ENCODE measurements at places on chromosomes 2 and 18.
A peak's percentile ranks its signal among the peaks of the same experiment; 100 is the strongest.

DNA sequence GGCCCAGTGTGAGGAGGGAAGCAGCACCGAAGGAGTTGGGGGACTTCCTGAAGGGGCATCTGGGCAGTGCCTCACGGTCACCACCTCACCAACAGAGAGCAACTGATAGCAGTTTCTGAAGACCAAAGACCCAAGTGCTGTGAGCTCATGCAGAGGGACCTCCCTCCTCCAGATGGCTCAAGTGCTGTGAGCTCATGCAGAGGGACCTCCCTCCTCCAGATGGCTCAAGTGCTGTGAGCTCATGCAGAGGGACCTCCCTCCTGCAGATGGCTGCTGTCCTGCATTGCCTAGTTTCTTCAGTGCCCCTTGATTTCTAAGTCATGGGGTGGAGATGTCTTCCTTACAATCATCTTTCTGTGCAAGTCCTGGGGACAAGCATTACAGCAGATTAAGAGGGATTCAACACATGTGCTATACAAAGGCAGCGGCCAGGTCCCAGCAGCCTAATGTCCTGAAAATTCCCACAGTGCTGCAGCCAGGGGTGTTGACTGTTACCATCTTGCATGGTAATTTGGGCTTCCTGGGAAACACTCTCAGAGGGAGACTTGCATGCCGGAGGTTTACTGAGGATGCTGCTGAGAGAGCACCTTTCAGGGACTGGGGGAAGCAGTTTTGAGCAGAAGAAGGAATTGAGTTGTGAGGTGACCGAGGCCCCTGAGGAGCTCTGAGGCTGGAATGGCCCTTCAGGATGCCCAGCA is 409.3 kb downstream of the GALR1 start:
- DNase-seq = peak; percentile 10

DNA sequence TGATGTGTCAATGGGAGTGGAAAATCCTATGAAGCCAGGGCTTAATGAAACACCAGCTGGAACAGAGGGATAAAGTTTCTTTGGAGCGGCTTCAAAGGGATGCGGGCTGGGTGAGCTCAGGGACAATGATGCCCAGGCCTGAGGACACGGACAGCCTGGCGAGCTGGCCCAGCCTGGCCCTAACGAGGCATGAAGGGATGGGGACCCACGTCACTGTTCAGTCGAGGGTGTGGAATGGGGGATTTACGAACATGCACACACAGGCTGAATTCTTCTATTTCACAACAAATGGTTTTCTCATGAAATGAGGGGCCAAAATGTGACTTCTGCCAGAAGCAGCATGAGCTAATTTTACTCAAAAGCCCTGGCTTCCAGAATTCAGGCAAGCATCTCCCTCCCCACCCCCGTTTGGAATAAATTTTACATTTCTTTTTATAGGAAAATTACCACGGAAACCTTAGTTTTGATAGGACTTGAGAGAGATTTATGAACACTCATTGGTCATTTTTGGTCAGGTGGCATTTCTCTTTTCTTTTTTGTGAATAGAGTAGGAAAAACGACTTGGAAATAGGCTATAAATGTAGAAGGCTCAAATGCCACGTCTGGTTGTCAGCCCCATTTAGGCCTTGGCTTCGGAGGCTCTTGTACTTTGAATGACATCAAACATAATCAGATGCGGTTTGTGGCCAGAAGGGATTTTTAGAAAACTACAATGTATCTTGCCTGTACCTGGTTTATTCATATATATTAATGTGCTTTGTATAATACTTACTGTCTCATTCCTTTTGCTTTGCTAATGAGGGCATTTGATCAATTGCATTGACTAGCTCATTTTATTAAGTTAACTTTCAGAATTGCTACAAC is 893.8 kb upstream of the CELF4 start:
- DNase-seq = no peak

DNA sequence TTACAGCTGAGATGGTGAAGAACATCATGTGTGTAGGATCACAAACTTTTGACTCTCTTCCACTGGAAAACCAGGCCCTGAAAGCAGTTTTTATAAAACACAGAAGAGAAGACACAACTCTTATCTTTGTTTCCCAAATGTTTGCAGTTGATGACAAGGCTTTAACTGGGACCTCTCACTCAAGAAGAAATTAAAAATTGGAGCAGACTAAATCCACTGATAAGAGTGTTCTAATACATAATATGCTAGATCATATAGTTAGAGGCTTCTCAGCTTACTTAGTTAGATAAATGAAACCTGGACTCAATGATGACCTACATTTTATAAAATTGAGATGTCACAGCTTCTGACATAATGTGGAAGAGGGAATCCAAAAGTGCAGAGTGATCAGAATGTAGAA is 158.3 kb upstream of the WDSUB1 start:
- no peak for DNase-seq

DNA sequence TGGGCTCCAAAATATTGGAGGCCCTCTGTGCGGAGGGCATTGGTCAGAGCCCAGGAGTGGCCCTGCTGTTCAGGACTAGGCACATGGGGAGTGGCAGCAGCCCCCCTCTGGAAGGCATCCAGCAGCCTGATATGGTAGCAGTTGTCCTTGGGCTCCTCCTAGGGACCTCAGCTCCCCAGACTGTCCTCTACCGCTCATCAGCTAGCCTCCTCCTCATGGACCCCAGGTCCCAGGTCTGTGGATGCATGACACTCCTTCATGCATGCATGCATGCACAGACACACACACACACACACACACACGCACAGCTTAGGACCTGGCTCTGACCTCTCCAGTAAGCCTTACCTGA is 15.4 kb upstream of the ATP6V1B1 start:
- DNase-seq = no peak

- no peak for DNase-seq
Observed at GRCh38 chr2:214740867-214741395, 68.6 kb downstream of the BARD1 start.

GRCh38 chr2:240604291-240604938 is 17.9 kb downstream of the CAPN10 start:
- no peak for DNase-seq

DNA sequence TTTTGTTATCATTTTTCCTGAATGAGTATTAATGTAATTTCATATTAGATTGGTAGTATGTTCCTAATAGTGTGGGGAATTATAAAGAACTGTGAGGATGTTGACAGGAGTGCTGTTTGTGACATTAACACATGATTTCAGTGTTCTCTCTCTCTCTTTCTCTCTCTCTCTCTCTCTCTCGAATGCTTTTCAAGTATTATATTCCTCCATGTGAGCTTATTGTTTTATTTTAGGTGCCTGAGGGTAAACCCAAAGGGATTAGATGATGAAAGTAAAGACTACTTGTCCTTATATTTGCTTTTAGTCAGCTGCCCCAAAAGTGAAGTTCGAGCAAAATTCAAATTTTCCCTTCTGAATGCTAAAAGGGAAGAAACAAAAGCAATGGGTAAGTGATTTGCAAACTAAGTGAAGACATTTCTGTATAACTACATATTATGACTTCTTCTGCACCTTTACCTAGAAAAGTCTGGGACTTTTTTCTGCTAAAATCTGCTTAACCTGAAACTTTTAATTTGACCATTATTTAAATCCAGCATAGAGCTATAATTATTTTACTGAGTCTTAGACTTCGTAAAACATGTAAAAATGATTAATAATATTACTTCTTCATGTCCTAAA is 49.2 kb downstream of the SPOPL start:
- no peak for DNase-seq

DNA sequence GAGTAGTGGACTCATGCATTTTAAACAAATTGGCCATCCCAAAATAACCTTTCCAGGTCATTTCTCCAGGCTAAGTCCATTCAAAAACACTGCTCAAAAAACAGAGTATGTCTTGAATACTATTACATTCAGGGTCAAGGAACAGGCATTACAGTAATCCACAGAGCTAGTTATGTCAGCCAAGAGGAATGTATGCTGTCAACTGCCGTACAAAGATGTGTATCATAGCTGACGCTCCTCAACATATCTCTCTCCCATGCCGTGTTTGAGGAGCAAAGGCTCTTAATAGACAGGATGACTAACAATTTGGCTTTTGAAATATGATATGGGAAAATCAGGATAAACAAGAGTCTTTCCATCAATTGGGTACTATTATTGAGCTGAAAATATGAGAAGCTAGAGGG is 68.8 kb upstream of the KCTD1 start:
- DNase-seq = no peak

- no peak for DNase-seq
Observed at GRCh38 chr2:118858485-118859156, 11.2 kb upstream of the EN1 start.

DNA sequence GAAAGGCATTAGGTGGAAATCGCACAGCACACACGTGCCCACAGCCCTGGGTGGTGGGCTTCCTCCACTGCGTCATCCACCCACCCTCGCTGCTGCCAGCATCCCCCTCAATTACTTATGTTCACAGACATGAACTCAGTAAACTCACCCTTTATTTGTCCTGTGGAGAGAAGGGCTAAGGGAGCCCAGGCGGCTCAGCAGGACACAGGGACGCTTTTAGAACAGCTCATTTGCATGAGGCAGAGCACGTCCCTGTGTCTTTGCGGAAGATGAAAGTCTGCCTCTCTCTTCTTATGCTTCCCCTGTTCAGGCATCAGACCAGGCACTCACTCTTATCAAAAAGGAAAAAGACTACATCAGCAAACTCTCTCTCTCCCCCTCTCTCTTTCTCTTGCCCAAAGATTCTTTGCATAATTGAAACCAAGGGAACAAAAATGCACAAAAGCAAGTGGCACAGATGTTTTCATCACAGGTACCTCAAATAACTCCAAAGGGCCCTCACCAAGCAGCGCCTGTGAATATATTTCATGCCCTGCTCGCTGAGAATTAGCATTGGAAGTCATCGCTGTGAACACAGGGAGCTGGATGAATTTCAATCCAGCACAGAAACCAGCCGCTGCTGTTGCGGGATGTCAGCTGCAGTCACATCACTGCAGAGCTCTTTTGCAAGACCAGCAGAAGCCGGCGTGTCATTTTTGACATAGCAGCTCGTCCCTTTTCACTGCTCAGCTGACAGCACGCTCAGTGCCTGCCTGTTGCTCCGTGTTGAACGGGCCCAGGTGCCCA is 376.3 kb upstream of the MYT1L start:
- DNase-seq = no peak

DNA sequence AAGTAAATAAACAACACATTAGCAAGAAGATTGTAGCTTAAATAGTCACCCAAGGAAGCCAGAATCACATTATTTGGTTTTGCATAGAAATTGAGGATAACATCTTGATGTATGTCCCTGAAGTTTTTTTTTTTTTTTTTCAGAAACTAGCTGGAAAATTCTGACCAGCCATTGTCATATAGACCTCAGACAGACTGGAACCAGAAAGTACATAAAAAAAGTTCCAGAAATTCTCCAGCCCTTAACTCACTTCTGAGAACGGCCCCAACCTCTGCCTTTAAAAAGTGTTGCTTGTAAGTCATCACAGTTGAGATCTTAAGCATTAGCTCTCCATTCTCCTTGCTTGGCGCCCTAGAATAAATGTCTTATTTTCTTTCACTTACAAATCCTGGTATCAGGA is 350.5 kb downstream of the CCDC85A start:
- no peak for DNase-seq

DNA sequence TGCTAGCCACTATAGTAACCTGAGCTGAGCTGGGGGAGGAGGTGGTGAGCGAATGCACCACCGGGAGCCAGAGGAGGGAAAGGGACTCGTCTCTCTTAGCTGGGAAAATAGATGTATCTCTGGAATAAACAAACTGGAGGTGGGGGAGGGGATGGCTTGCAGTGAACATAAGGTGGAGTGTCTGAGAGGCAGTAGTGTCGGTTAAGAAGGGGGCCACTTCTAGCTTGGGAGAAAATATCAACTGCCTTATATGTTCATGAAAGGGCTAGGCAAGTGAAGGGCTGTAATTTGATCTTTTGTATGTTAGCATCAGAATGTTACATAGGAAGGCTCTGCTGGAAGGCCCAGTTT is 2.2 kb downstream of the SETBP1 start:
- DNase-seq = peak; percentile 87

GRCh38 chr2:183521911-183522310 is 397.7 kb downstream of the NUP35 start:
- DNase-seq = no peak

DNA sequence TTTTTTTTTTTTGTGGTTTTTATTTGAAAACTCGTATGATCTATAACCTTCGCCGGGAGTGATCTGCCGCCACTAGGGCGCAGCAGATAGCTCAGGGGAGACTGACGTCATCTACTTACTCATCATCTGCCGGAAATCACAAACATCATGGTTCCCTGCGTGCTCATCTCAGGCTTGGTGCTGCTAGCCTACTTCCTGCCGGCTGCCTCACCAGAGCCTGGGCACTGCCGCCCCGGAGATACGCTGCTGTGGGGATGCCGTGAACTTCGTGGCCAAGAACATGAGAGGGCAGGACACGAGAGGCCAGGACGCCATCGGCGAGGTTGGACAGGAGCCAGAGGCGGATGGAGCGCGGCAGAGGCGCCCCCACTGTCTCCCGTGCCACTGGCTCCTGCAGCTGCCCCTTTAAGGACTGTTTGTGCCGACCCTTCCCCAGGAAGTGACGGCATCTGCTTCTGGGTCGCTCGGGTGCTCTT is 68.8 kb downstream of the DOK6 start:
- peak; percentile 59 for DNase-seq

DNA sequence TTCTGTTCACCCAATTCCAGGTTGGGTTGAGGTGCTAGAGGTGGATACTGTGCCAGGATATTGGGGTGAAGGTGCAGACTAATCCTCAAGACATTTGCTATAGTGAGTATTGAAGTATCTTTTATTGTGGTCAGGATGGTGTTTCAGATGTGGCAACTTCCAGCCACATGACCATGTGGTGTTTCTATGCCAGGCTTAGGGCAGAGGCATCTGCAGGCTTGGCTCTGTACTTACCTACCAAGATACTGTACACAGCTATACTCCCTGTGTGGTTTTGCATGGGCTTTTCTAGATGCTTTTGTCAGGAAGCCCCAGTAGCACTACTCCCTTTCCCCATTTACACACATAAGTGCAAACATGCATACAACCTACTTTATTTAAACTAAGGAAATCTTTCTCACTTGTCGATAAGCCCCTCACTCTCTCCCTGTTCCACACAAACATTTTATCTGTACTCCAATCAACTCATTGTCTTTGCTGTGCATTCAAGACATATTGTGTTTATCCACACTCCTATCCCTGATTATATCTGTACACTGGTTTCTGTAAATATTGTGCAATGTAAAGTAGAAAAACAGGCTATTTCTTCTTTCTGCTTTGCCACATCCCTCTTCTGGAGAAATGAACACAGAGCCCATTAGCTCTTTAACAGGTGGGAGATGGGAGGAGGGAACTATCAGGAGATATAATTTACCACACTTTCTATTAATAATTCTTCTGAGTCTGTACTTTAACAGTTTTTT is 12.3 kb downstream of the ARL6IP6 start:
- no peak for DNase-seq

- no peak for DNase-seq
Observed at GRCh38 chr2:185306119-185306518, 432.5 kb upstream of the FSIP2 start.
